ENCODE measurements at places on chromosomes 3 and 15. TPM values are rescaled to one million over a fixed set of nuclear protein-coding genes. Genes with fewer than 3 reads are reported as not detected.

TMEM212 gene
- polyA plus RNA-seq: not detected

ISLR gene
- 3.9 TPM for polyA plus RNA-seq

GNAI2 gene
- 59.5 TPM for polyA plus RNA-seq

- no peak for DNase-seq
- no peaks in the 10 kb centered on the region for H3K36me3 ChIP-seq
- no peaks in the 10 kb centered on the region for H3K27me3 ChIP-seq
- H3K4me3 ChIP-seq: no peak overlapping the region
- no peak overlapping the region for H3K27ac ChIP-seq
- no peaks in the 10 kb centered on the region for H3K4me1 ChIP-seq
Measured at GRCh38 chr3:132325634-132326033, 8.4 kb downstream of the ACP3 start.

GRCh38 chr3:20141316-20141715 is 44.7 kb downstream of the SGO1 start:
- no peaks in the 10 kb centered on the region for H3K27me3 ChIP-seq
- DNase-seq: no peak
- no peak overlapping the region for H3K4me3 ChIP-seq
- no peaks in the 10 kb centered on the region for H3K36me3 ChIP-seq
- H3K27ac ChIP-seq: no peak overlapping the region

DNA sequence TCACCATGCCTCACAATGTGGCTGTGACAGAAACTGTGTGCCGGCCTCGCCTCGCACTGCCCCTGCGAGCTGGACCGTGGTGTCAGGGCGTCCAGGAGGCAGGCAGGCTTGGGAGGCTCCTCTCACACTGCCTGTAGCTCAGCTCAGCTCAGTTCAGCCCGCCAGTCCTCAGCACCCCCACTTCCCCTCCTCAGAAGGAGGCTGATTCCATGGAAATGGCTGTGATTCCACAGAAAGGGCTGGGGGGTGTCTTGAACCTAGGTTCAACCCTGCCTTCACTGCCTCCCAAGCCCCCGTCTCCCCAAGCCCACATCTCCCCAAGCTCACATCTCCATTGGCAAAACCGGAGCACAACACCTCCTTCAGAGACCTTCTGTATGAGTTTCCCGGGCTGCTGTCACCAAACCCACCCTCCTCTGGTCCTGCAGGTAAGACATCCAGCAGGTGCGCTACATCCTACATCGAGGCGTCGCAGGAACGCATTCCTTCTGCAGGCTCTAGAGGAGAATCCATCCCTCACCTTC is 94.0 kb downstream of the OCA2 start:
- H3K4me3 ChIP-seq: no peak overlapping the region
- H3K4me1 ChIP-seq: no peaks in the 10 kb centered on the region
- H3K27me3 ChIP-seq: no peaks in the 10 kb centered on the region
- no peaks in the 10 kb centered on the region for H3K36me3 ChIP-seq
- no peak overlapping the region for H3K27ac ChIP-seq
- DNase-seq: no peak

GRCh38 chr3:23921052-23921511 is 4.2 kb downstream of the RPL15 start:
- peaks cover 13% of the 10 kb centered on the region for H3K4me1 ChIP-seq
- no peaks in the 10 kb centered on the region for H3K27me3 ChIP-seq
- H3K4me3 ChIP-seq: no peak overlapping the region
- H3K36me3 ChIP-seq: peaks cover 15% of the 10 kb centered on the region
- no peak overlapping the region for H3K27ac ChIP-seq
- no peak for DNase-seq

GRCh38 chr3:65979731-65980130 is 59.0 kb downstream of the MAGI1 start:
- no peaks in the 10 kb centered on the region for H3K27me3 ChIP-seq
- H3K4me3 ChIP-seq: no peak overlapping the region
- no peaks in the 10 kb centered on the region for H3K36me3 ChIP-seq
- no peaks in the 10 kb centered on the region for H3K4me1 ChIP-seq

DNA sequence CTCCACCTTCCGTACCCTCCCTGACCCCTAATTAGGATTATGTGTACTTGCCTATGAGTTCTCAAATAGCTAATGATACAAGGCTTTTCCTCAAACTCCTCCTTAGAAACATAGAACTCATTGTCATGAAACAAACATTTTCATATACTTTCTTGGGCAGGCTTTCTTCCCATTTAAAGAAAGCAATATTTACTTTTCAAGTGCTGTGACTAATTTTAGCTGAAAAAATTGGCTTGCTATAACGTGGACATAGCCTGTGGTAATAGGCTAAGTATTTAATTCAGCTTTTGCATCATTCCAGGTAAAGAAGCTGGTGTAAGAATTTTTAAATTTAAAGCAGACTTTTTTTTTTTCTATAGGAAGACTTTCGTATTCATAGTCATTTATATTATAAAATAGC is 208.7 kb downstream of the SOX2 start:
- H3K27ac ChIP-seq: no peak overlapping the region
- H3K4me3 ChIP-seq: no peak overlapping the region
- DNase-seq: no peak
- no peaks in the 10 kb centered on the region for H3K36me3 ChIP-seq
- no peaks in the 10 kb centered on the region for H3K4me1 ChIP-seq
- no peaks in the 10 kb centered on the region for H3K27me3 ChIP-seq

All from liver (tissue), 10 donors.